ENCODE measurements at places on chromosomes 11 and 22. TPM values are rescaled to one million over a fixed set of nuclear protein-coding genes. Genes with fewer than 3 reads are reported as not detected.

GRCh38 chr11:131616481-131617140 is 246.2 kb downstream of the NTM start:
- no peaks in the 10 kb centered on the region for H3K36me3 ChIP-seq
- H3K4me1 ChIP-seq = no peaks in the 10 kb centered on the region
- no peak overlapping the region for H3K4me3 ChIP-seq
- H3K27ac ChIP-seq = no peak overlapping the region
- no peak for DNase-seq

PGR gene
- 2.0 TPM for total RNA-seq

- peaks cover 17% of the 10 kb centered on the region for H3K4me1 ChIP-seq
- peak overlapping the region; percentile 76 for H3K27ac ChIP-seq
- no peak for DNase-seq
- H3K27me3 ChIP-seq = no peaks in the 10 kb centered on the region
- H3K4me3 ChIP-seq = no peak overlapping the region
Measured at GRCh38 chr11:1746956-1747752, 3.2 kb downstream of the IFITM10 start.

DNA sequence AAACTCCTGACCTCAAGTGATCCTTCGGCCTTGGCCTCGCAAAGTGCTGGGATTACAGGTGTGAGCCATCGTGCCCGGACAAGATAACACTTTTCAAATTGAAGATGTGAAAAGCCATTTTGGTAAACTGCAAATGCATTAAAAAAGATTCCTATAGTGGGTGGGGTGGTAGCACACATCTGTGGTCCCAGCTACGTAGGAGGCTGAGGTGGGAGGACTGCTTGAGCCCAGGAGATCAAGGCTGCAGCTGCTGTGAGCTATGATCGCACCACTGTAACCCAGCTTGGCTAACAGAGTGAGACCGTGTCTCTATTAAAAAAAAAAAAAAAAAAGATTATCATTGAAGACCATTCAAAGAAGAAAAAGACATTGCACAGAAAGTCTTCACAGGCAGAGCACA is 16.9 kb upstream of the ARFGAP3 start:
- no peak for DNase-seq
- H3K27ac ChIP-seq = no peak overlapping the region
- H3K4me1 ChIP-seq = no peaks in the 10 kb centered on the region
- H3K27me3 ChIP-seq = no peaks in the 10 kb centered on the region

IGHMBP2 gene
- 26.8 TPM for total RNA-seq

DNA sequence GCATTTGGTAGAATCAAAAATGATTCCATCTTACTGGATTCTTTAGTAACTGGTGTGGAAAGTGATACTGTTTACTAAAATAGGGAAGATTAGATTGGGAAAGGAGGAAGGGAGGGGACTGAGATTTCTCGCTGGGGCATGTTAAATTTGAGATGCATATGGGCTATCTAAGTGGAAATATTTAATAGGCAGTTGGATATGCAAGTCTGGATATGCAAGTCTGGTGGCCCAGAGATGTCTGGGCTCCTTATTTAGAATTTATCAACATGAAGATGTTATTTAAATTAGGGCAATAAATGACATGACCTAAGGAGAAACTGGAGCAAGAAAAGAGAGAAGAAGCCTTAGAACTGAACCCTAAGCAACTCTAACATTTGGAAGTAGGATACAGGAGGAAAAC is 17.0 kb upstream of the TBCEL start:
- H3K4me1 ChIP-seq = no peaks in the 10 kb centered on the region
- DNase-seq = no peak
- no peak overlapping the region for H3K27ac ChIP-seq
- no peak overlapping the region for H3K4me3 ChIP-seq
- no peaks in the 10 kb centered on the region for H3K36me3 ChIP-seq
- no peaks in the 10 kb centered on the region for H3K27me3 ChIP-seq

DNA sequence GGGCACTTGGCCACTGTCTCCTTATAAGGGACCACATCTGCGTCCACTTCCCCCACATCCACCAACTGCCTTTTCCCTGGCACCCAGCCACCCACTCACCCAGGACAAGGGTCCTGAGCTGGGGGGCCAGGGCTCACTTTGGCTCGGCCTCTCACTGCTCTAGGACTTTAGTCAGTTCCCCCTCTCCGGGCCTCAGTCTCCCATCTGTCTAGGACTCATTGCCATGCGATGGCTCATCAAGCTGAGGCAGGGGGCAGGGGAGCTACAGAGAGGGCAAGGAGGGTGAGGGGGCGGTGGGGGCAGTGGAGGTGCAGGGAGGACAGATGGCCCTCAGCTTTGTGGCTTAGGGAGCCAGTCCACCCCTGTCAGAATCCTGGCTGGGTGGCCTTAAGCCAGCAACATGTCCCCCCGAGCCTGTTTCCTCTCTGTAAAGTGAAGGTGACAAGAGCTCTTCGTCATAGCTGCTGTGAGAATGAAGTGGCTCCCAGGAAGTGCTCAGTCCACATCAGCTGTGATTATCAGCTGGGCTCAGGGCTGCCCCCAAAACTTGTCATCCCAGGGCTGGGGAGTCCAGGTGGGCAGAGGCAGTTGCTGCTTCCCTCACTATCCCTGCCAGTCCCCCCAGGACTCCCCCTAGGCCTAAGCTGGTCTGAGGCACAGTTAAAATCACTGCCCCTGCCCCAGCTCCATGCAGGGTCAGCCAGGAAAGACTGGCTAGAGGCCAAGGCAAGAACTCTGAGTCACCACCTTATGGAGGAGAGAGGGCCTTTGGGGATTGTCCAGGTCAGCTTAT is 14.9 kb downstream of the RAC2 start:
- no peaks in the 10 kb centered on the region for H3K36me3 ChIP-seq
- no peak overlapping the region for H3K27ac ChIP-seq
- H3K4me1 ChIP-seq = no peaks in the 10 kb centered on the region

PIH1D2 gene
- 3.8 TPM for total RNA-seq

FAT3 gene
- 2.7 TPM for total RNA-seq

- DNase-seq = peak; percentile 76
- peaks cover 66% of the 10 kb centered on the region for H3K36me3 ChIP-seq
- H3K4me3 ChIP-seq = no peak overlapping the region
Measured at GRCh38 chr22:39316440-39317083, 2.9 kb downstream of the RPL3 start.

MRGPRX4 gene
- total RNA-seq = not detected

DNA sequence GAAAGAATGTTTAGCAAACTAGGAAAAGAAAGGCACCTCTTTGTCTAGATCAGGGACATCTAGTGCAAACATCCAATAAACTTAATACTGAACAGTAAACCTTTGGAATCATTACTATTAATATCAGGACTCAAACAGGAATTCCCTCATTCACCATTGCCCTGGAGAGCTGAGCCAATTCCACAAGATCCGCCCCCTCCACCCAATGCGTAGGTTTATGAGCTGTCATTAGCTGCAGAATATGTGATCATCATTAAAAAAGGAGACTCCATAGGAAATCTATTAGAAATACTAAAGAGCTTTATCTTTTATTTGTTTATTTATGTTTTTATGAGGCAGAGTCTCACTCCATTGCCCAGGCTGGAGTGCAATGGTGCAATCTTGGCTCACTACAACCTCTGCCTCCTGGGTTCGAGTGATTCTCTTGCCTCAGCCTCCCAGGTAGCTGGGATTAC is 5.5 kb downstream of the IL17REL start:
- no peak for DNase-seq
- H3K27me3 ChIP-seq = peaks cover 48% of the 10 kb centered on the region
- H3K4me3 ChIP-seq = no peak overlapping the region
- H3K4me1 ChIP-seq = peaks cover 8% of the 10 kb centered on the region
- no peaks in the 10 kb centered on the region for H3K36me3 ChIP-seq

DNA sequence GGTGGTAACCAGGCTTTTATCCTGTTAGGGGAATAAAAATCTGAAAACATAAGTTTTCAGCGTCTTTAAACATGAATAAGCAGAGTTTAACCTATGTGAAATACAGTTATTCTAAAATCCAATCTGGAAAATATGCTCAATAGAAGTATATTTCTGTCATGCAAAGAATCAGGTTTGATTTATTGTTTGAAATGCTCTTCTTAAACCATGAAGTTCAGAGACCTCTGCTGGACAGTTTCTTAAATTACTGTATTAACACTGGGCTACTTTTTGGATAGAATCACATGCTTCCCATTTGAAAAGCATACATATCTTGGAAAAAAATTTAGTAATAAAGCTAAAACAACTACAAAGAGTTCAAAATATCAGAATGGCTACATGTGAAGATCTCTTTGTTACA is 25.4 kb downstream of the APIP start:
- DNase-seq = no peak
- H3K36me3 ChIP-seq = no peaks in the 10 kb centered on the region
- H3K4me1 ChIP-seq = peaks cover 3% of the 10 kb centered on the region
- H3K27me3 ChIP-seq = no peaks in the 10 kb centered on the region

DNA sequence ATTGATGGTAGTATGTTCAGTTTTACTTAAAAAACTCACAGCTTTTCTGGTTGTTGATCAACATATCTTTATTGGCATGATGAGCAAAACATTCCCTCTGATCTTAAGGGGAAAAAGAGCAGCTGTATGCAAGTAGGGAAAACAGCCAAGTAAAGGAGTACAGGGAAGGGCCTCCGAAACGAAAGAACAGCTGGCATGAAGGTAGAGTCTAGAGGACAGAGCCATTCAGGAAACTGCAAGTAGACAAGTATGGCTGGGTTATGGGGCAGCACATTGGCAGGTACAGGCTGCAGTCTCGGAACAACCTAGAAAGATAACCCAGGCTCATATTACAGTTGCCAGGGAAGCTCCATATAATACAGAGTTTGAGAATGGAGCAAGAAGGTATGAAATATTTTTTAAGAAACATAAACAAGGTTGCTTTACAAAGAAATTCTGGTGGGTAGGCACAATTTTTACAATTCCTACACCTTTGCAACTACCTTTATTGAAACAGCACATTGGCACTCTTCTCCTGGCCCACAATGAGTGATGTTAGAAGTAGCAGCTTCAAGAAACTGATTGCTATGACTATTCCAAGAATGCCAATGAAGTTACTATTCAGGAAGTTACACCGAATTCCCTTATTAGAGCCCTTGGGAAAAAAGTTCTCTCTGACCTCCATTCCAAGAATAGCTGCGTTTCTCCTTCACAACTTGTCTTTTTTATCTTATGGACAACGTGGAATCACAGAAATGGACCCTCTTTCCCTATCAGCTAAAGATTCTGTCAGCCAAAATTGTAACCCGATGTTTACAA is 45.2 kb downstream of the LGR4 start:
- H3K36me3 ChIP-seq = no peaks in the 10 kb centered on the region
- no peaks in the 10 kb centered on the region for H3K27me3 ChIP-seq
- H3K4me3 ChIP-seq = no peak overlapping the region
- no peaks in the 10 kb centered on the region for H3K4me1 ChIP-seq

- no peaks in the 10 kb centered on the region for H3K36me3 ChIP-seq
- H3K4me1 ChIP-seq = no peaks in the 10 kb centered on the region
- H3K27ac ChIP-seq = no peak overlapping the region
- H3K4me3 ChIP-seq = no peak overlapping the region
Measured at GRCh38 chr11:12824281-12825041, 150.2 kb downstream of the TEAD1 start.

DNA sequence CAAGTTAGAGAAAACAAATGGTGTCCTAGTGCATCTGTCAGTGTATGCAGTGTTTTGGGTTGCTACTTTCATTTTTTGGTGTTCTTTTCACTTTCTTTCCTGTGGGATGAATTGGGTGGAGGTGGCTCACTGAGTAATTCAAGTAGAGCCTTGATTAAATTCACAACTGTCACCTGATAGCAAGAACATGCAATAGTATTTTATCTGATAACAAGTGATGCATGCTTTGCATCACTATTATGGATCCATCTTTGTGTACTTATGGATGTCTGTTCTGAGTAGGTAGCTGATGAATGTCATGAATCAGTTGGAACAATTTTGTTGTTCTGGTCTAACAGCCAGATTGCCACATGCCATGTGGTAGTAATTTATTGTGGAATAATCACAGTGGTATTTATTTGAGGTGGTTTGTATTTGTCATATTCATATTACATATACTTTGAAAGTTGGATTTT is 87.5 kb downstream of the DDX10 start:
- no peaks in the 10 kb centered on the region for H3K36me3 ChIP-seq
- no peak for DNase-seq
- no peaks in the 10 kb centered on the region for H3K4me1 ChIP-seq
- H3K4me3 ChIP-seq = no peak overlapping the region
- H3K27me3 ChIP-seq = no peaks in the 10 kb centered on the region

XKR3 gene
- not detected for total RNA-seq

MS4A12 gene
- not detected for total RNA-seq

GRCh38 chr11:68375766-68376165 is 63.4 kb downstream of the LRP5 start:
- H3K27me3 ChIP-seq = no peaks in the 10 kb centered on the region
- H3K36me3 ChIP-seq = no peaks in the 10 kb centered on the region
- H3K4me1 ChIP-seq = peaks cover 6% of the 10 kb centered on the region

GRCh38 chr11:67016550-67016949 is 6.4 kb upstream of the SYT12 start:
- DNase-seq = no peak
- no peak overlapping the region for H3K27ac ChIP-seq
- H3K27me3 ChIP-seq = no peaks in the 10 kb centered on the region
- H3K36me3 ChIP-seq = no peaks in the 10 kb centered on the region
- H3K4me3 ChIP-seq = no peak overlapping the region

- peaks cover 55% of the 10 kb centered on the region for H3K4me1 ChIP-seq
- no peak overlapping the region for H3K4me3 ChIP-seq
- H3K27me3 ChIP-seq = no peaks in the 10 kb centered on the region
- peak overlapping the region; percentile 100 for H3K27ac ChIP-seq
- H3K36me3 ChIP-seq = no peaks in the 10 kb centered on the region
- peak; percentile 79 for DNase-seq
Measured at GRCh38 chr22:38205261-38206128, 3.7 kb downstream of the MAFF start.

DNA sequence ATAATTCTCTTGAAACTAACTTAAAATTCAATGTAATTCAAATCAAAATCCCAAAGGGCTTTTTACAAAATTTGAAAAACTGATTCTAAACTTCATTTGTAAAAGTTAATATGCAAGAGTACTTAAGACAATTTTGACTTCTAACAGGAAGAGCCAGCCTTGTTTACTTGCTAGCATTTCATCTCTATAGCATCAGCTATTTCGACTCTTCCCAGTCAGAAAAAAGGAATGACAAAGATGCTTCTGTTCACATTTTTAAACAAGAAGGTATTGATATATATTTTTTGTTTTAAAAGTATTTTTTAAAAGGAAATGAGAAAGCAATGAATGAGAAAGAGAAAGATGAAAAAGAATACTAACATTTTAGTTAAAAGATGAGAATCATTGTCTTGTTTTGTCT is 16.4 kb downstream of the SLN start:
- H3K27ac ChIP-seq = no peak overlapping the region
- H3K4me1 ChIP-seq = peaks cover 7% of the 10 kb centered on the region
- no peaks in the 10 kb centered on the region for H3K27me3 ChIP-seq

- H3K36me3 ChIP-seq = no peaks in the 10 kb centered on the region
- no peak overlapping the region for H3K4me3 ChIP-seq
- no peaks in the 10 kb centered on the region for H3K4me1 ChIP-seq
- H3K27ac ChIP-seq = no peak overlapping the region
- DNase-seq = no peak
- H3K27me3 ChIP-seq = no peaks in the 10 kb centered on the region
Measured at GRCh38 chr11:134369656-134370525, 38.1 kb downstream of the GLB1L2 start.
